RPMI7951 (cell line): ENCODE measurements at places on chromosomes 5 and 9. TPM values are rescaled to one million over a fixed set of nuclear protein-coding genes. Genes with fewer than 3 reads are reported as not detected.
A peak's percentile ranks its signal among the peaks of the same experiment; 100 is the strongest.

SLC1A1 gene
- 5.2 and 6.0 TPM in 2 replicates for total RNA-seq

ADGRD2 gene
- not detected in 2 replicates for total RNA-seq

CDX1 gene
- 0.24 and 0.98 TPM in 2 replicates for total RNA-seq

- DNase-seq, result no peak
These were observed 729 bp upstream of the HAND1 start for GRCh38 chr5:154478752-154479159.

GRCh38 chr5:53041071-53041692, 52.0 kb downstream of the ITGA2 start:
- peak; percentile 56 for DNase-seq

DNA sequence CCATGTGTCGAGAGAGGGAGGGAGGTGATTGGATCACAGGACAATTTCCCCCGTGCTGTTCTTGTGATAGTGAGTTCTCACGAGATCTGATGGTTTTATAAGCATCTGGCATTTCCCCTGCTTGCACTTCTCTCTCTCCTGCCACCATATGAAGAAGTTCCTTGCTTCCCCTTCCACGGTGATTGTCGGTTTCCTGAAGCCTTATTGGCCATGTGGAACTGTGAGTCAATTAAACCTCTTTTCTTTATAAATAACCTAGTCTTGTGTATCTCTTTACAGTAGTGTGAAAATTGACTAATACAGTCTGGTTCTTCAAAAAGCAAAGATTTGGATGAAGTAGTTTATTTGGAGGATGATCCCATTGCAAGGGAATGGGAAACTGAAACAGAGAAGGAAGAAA, 11.3 kb upstream of the MIER3 start:
- DNase-seq, result no peak
